ENCODE measurements at places on chromosomes 6 and 20. TPM values are rescaled to one million over a fixed set of nuclear protein-coding genes. Genes with fewer than 3 reads are reported as not detected.

- H3K36me3 ChIP-seq, result no peaks in the 10 kb centered on the region
- no peaks in the 10 kb centered on the region for H3K27me3 ChIP-seq
- no peak for DNase-seq
- H3K4me3 ChIP-seq, result no peak overlapping the region
- no peaks in the 10 kb centered on the region for H3K4me1 ChIP-seq
These were observed 126.5 kb upstream of the JAG1 start for GRCh38 chr20:10800288-10800687.

- H3K27me3 ChIP-seq, result no peaks in the 10 kb centered on the region
- DNase-seq, result no peak
- H3K4me3 ChIP-seq, result no peak overlapping the region
These were observed 252.3 kb downstream of the NKAIN2 start for GRCh38 chr6:124055963-124056362.

ZNF831 gene
- 14.6 TPM for total RNA-seq

TBXT gene
- total RNA-seq, result not detected

CCR6 gene
- 17.0 TPM for total RNA-seq

FBXL4 gene
- 20.7 TPM for total RNA-seq
